ENCODE measurements at places on chromosomes 3 and 15.

- no peak for DNase-seq
Measured at GRCh38 chr3:7813365-7813764, 688.3 kb upstream of the LMCD1 start.

GRCh38 chr3:40404591-40405198, 17.7 kb downstream of the ENTPD3 start:
- no peak for DNase-seq

- DNase-seq, result no peak
Measured at GRCh38 chr3:157101486-157101885, 58.5 kb downstream of the CCNL1 start.

GRCh38 chr15:74380361-74381189, 13.1 kb upstream of the CYP11A1 start:
- DNase-seq, result no peak

DNA sequence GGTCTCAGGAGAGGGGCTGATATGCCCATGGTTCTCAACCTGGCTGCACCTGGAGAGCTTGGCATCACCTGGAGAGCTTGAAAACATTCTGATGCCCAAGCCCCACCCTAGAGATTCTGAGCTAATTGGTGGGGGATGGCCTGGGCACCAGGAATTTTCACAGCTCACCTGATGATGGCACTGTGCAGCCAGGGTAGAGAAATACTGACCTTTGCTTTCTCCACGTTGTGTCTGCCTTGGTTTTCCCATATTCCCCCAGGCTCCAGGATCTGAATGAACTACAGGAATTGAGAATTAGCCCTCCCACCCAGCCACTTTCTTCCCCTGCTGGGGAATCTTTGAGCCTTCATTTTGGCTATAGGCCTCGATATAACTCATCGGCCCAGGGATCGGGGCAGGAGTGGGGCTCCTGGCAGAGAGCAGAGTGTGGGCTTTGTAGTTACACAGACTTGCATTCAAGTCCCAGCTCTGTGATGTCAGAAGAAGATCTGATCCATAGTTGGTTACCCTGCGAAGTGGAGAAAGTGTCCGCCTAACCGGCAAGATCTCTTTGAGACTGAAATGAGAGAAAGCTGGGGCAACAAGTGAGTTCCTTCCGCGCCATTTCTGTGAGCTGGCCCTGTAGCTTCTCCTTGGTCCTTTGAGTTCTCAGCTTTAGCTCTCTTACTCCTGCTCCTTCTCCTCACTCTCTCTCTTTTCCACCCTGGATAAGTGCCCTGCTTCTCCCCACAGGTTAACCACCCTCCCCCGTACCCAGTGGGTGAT, 33.1 kb upstream of the UBE2Q2 start:
- no peak for DNase-seq

DNA sequence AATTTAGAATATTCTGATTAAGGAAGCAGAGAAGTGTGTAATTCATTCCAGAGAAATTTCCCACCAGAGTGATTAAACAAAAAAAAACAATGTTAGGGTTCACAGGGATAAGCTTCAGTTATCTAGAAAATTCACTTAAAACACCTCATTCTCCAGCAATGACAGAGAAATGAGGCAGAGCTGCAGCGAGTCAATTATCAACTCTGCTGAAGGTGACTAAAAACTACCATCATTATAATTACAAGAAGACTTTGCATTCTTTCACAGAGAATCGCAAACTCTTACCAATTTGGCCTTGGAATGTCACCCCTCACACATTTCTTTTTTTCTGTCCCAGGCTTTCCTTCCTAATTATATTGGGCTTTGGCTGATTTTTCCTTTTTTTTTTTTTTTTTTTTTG, 117.1 kb downstream of the RAB11A start:
- DNase-seq, result no peak

GRCh38 chr3:45135959-45136358, 10.2 kb downstream of the CDCP1 start:
- DNase-seq, result no peak

GRCh38 chr3:190382082-190382481, 5.9 kb upstream of the CLDN16 start:
- no peak for DNase-seq

GRCh38 chr15:57806003-57806402, 99.5 kb downstream of the POLR2M start:
- DNase-seq, result no peak

DNA sequence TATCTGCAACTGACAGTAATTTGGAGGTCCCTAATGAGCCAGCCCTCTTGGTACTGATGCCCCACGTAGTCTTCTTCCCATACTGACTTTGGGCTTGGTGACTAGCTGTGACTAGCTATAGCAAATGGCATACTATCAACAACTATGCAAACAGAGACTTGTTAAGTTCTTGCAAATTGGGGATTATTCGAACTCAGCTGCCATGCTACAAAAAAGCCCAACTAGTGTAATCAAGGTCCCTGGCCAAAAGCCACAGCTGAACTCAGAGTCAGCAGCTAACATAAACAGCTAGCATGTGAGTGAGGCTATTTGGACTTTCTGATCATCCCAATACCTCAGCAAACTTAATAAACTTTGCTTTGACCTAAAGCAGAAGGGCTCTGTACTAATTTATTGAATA, 121.2 kb upstream of the PLXND1 start:
- no peak for DNase-seq

GRCh38 chr3:112002096-112002971, 3.6 kb downstream of the TAGLN3 start:
- no peak for DNase-seq

- DNase-seq, result no peak
Measured at GRCh38 chr15:39896101-39896500, 24.0 kb downstream of the GPR176 start.

DNA sequence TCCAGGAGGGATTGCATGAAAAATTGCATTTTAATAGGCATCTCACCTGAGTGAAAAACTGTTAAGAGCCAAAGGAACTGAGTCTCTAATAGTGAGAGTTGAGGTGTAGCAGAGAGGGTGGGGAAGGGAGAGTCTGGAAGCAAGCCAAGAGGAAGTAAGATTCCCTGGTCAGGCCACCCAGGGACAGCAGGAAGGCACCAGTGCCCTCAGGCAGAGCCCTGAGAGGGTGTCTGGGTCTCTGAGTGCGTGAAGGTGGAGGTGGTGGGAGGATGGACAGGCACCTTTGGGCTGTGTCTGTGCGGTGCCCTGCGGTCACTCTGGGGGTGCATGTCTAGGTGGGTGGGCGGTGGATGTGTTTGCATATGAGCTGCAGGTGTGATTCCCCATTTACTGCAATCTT, 300.4 kb upstream of the ROPN1 start:
- no peak for DNase-seq

GRCh38 chr3:147760941-147761340, 351.8 kb downstream of the ZIC1 start:
- no peak for DNase-seq

GRCh38 chr3:186151077-186151971, 42.4 kb upstream of the ETV5 start:
- no peak for DNase-seq

DNA sequence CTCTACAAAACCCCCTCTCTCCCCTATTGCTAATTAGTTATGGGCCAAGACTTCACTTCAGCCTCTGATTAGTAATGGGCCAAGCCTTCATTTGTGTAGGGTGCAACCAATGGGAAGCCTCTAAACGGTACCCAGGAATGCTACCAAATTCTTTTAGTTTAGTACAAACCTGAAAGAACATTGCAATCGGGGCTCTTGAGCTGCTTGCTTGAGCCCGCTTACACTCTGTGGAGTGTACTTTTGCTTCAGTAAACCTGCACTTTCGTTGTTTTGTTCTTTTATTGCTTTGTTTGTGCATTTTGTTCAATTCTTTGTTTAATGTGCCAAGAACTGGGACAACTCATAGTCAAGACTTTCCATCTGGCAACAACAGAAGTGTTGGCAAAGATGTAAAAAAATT, 26.2 kb downstream of the DNAAF4 start:
- no peak for DNase-seq

DNA sequence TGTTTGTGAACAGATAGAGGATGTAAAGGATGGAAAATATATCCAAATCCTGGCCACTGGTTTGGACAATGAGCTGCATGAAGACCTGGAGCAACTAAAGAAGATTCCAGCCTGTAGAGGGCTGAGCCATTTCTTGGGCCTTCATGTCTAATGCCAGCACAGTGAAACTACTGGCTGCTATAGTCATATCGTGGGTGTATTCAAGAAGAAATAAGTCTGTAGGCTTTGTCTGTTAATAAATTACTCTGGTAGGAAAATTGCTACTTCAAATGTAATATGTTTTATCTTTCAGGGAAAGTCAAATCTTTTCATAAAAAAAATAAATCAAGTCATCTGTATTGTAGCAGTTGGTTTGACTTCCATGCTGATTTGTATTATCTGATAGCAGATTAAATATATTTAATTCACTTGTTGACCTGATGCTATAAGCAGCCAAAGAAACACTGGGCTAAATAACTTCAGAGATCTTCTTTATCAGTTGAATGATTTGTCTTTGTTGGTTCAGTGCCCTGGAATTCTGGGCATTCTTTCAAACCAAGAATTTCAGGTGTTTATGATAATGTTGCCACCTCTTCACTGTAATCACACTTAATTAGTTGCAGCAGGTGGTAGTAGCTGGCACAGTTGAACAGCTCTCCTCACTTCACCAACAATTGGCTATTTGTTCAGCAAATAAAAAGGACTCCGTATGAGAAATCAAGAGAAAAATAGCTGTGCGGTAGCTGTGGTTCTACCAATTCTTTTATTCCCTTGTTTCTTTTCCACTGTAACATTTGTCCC, 1109.5 kb downstream of the NSUN3 start:
- DNase-seq, result no peak

DNA sequence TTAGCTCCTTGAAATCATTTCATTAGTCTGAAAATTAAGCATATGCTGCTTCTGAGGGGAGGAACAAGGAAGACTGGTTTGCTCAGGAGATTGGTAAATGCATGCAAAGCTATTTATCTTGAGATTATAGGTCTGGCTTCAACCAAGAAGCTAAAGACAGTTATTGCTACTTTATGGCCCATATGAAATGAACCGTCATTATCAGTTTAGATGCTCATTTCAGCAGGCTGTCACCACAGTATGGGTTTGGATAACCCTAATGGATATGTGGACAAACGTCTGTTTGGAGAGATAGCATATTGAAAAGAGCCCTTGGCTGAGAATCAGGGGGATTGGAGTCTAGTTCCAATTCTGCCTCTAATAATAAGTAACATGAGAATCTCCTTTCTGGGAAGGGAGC, 922.6 kb downstream of the TUSC7 start:
- DNase-seq, result no peak

DNA sequence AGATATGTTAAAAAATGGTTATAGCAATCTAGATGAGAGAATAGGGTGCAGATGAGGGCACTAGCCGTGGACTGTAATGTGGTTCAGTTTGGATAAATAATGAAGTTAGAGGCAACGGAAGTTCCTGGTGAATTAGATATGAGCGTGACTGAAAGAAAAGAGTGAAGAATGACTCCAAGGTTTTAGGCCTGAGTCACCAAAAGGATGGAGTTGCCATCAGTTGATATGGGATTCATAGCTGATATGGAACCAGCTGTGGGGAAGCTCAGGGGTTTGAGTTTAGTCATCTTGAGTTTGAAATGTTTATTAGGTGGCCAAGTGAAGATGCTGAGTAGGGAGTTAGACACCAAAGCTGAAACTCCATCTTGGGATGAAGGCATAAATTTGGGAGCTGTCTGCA, 66.2 kb downstream of the SSR3 start:
- no peak for DNase-seq

- DNase-seq, result no peak
Measured at GRCh38 chr15:63045879-63046278, 3.3 kb downstream of the TPM1 start.

- DNase-seq, result no peak
Measured at GRCh38 chr3:106810300-106810875, 566.9 kb upstream of the CCDC54 start.

- DNase-seq, result no peak
Measured at GRCh38 chr3:28295898-28296490, 52.5 kb upstream of the ZCWPW2 start.

- DNase-seq, result no peak
Measured at GRCh38 chr15:50800715-50801114, 35.2 kb upstream of the SPPL2A start.

GRCh38 chr15:26676115-26676514, 96.8 kb downstream of the GABRB3 start:
- no peak for DNase-seq

DNA sequence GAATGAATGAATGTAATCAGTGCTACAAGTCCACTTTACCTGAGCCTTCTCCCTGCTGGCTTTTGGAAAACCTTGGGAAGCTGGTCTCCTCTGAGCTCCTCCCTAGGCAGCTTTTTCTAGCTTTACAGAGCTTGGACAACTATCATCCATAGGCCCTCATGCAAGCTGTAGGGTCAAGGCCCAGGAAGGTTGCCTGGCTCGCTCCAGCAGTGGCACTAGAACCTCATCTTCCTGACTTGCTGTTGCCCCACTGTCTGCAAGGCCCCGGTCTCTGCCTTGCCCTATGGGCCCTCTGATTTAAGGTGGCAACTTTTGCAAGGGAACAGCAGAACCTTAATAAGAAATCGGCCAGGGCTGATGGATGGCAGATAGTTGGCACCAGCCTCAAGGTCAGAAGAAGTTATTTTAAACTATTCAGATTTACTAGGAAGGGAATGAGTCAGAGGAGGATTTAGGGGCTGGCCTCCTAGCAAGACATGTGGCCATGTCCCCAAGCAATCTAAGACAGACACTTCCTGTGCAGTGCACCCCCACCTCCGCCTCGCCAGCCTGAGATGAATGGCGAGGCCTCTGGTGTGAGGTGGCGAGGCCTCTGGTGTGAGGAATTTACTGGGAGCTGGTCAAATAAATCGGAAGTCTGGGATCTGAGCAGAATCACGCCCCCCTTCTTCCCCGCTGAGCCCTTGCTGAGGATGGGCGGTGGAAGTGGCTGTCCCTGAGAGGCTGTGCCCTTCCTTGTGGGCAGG, 180.8 kb downstream of the MEGF11 start:
- DNase-seq, result no peak

DNA sequence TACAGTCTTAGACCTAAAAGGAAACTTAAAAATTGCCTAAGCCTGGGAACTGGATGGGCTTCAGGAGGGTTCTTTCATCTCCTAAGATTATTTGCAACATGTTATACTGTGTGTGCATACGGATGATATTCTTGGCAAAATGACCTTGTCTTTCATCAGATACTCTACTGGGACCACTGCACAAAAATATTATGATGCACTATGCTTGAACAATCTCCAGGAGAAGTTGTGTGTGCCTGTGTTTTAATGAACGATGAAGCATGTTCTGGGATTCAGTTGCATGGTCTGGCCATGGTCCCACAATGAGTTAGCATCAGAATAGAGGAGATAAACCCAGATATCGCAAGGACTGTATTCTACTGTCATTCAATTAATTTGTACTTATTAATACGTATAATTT, 68.7 kb downstream of the GAP43 start:
- no peak for DNase-seq

DNA sequence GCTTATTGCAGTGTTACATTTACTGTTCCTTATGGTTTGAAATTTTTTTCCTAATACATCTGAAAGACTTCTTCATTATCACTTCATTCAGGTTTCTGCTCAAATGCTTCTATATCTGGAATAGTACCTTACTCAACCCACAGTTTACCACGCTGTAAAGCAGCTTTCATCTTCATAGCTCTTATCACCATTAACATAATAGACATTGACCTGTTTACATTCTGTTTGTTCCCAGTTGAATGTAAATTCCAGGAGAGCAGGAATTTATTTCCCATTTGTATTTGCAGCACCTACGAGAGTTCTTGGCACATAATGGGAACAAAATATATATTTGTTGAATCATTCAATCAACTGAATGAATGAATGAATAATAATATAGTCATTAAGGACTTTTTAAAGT, 844.6 kb upstream of the ROBO1 start:
- DNase-seq, result no peak

- no peak for DNase-seq
Measured at GRCh38 chr3:13966302-13966701, 86.4 kb upstream of the WNT7A start.

Measured in NCI-H1092 (cell line).